ENCODE measurements at places on chromosomes 3 and 15. TPM values are rescaled to one million over a fixed set of nuclear protein-coding genes. Genes with fewer than 3 reads are reported as not detected.

WDR49 gene
- total RNA-seq, result not detected

ATXN7 gene
- 12.9 TPM for total RNA-seq

CCR9 gene
- total RNA-seq, result not detected

PLD1 gene
- total RNA-seq, result 4.1 TPM

ADCY5 gene
- total RNA-seq, result 0.05 TPM

ZNF502 gene
- total RNA-seq, result 0.08 TPM

FAM162A gene
- 37.5 TPM for total RNA-seq

PRKCI gene
- 24.4 TPM for total RNA-seq

All from HFFc6 (cell line).